ENCODE measurements at places on chromosomes 6 and 20.

- DNase-seq, result peak; percentile 67
These were observed 979 bp upstream of the SOD2 start for GRCh38 chr6:159693894-159694545.

DNA sequence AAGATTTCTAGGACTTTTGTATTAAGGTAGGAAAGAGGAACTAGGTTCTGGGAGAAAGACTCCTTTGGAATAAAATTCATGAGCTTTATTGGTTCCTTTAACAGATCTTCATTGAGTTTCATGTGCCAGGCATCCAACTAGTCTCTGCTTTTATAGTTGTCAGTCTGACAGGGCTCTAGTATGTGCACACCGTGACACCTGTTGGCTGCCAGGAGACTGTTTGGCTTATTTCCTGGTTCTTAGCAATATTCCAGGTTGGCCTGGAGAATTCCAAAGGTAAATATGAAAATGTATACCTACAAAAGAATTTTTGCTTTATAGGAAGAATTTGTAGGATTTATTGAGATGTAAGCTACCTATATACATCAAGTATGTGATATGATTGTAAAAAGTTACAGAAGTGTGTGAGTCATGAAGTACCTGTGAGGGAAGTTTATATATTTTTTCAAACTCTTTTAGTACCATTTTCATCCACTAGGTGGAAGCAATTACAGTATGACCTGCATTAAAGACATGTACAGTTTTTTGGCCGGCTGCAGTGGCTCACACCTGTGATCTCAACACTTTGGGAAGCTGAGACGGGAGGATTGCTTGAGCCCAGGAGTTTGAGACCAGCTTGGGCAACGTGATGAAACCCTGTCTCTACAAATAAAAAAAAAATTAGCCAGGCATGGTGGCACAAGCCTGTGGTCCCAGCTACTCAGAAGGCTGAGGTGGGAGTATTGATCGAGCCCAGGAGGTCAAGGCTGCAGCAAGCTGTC, 35.2 kb downstream of the NDUFAF5 start:
- DNase-seq, result peak; percentile 75

- DNase-seq, result no peak
These were observed 16.0 kb downstream of the SMPDL3A start for GRCh38 chr6:122804962-122805485.

DNA sequence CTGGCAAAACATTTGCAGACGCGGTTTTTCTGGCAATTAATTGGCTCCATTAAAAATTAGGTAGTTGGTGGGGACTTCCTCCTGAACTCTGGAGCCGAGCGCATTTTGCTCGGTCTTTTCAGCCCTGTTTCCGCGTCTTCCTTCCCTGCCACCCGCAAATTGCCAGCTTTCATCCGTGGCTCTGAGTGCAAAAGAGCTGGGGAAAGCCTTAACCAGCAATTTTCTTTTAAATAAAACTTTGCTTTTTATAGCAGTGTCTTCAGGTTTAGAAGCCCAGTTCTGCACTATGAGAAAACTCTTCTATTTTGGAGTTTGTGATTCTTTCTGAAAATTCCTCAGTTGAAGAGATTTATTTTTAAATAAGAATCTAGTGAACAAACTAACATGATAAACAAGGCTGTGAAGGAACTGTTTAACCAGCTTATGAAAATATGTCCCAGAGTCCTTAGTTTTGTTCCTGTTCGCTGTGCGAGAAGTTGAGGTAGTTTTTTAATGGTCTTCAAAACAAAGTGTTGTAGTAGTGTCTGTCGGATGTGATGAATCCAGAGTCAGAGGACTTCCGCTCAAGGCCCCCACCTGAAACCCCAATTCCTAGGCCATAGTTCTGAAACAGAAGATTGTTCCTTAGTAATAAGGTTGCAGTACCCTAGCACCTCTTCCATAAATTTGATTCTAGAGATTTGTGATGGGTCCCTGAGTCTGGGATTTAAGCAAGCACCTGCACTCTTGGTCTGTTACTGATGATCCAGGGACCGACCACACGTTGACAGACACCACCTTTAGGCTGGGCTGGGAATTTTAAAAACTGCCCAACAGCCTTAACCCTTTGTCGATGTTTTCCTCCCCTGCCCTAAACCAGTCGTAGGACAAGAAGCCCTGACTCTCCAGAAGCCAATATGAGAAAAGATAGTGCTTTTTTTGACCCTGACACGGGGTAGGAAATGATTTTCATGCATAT, 950 bp downstream of the KCTD20 start:
- peak; percentile 40 for DNase-seq

DNA sequence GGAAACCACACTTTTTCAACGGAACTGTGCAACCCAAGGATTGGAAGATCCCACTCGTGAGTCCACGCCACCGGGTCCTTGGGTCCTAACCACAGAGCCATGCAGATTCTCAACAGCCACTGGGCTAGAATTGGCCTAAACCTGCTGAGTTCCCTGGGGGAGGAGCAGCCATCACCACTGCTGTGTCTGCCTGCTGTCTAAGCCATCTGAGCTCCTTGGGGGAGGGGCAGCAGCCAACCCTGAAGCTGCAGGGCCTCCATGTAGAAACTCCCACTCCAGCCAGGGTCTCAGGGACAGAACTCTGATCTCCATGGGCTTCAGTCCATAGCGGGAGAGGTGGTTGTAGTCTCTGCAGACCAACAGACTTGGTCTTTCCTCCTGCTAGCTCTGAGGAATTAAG, 154.6 kb upstream of the VGLL2 start:
- no peak for DNase-seq

GRCh38 chr6:149964308-149965193, 808 bp downstream of the ULBP1 start:
- no peak for DNase-seq

DNA sequence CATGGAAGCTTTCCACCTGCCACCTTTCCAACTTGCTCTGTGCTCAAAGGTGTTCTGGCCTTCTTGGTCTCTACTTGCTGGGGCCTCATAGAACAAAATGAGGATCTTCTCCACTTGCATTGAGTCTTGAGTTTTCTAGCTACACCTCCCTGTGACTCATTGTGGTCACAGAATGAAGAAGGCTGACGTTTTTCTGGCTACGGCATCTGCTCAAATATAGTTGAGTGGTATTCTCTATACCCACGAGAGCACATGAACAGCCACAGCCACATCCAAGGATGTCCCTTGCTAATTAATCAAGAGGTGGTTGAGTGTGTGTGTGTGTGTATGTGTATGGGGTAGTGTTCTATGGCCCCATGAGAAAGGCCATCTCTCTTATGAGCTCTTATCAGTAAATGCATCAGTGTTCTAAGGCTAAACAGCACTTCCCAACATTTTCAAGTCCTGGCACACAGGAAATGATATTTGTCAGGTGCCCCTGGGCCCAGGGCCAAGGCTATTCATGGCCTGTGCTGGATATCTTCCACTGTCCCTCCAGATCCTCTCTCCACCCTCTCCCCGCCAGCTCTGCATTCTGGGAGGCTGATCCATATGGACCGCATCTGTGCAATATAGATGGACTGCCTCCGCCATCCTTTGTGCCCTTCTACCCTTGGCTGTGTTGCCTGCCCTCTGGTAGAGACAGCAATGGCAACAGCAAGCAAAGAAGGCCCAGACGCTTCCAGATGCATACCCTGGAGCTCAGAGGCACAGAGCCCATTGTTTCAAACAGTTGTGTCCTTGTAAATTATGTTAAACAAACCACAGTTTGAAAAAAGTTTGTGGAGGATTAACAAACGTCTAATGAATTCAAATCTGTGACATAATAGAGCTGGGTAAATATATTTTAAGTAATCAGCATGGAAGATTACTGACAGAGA, 150.2 kb downstream of the LRFN2 start:
- DNase-seq, result no peak

GRCh38 chr20:10209091-10209490, 9.5 kb upstream of the SNAP25 start:
- DNase-seq, result no peak

- no peak for DNase-seq
These were observed 290.0 kb upstream of the JAG1 start for GRCh38 chr20:10963717-10964266.

DNA sequence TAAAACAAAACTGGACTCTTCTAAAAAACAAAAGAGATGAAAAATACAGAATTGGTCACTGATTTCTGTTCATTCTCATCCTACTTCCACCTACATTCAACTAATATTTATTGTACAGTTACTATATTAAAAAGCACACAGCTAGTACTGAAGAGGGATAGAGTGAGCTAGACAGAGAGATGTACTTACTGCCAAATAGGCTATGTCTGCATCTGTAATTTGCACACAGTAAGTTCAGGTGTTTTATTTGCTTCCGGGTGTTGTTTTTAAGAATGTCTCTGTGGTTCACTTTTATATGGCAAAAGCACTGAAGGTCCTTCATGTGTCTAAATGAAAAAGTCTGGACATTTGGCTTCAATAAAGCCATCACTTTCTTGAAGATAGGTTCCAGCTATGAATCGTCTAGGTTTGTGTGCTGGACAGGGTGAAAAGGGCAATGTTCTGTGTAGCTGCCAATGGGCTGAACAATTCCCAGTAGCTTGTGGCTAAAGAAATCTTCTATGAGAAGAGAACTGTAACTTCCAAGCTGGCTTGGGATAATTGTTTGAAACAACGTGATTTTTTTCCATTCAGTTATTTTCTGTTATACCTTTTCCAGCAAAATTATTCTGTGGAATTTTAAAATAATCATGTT, 47.3 kb downstream of the EPB41L2 start:
- DNase-seq, result no peak

DNA sequence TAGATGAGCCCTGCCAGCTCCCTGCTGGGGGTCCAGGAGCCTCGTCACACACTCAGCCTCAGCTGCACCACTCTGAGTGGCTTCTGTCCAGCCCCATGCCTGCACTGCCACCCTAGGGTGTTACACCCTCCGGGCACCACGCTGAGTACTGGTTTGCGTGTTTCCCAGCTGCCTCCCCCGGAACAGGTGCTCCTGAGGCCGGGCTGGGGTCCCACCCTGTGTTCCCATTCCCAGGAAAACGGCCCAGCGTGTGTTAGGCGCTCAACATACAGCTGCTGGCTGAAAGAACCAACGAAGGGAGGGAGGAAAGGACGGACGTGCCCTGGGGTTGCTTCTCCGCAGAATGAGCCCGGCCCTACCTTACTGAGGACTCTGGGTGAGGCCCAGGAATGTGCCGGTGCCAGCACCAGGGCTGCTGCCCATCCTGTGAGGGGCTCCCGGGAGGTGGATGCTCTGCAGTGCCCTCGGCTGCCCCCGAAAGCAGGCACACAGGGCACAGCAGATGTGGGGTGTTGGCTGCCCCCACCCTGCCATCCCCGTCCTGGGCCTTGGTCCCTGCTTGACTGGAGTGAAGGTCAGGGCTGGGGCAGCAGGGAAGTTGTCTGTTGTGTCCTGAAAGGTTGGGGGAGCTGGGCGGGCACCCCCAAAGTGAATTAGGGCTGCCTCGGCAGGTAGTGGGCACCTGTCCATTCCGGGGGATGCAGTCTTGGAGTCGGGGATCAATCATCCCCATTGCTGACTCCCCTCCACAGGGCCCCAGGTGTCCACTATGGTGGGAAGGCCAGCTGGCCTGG, 16.3 kb downstream of the LAMA5 start:
- no peak for DNase-seq

GRCh38 chr6:144176043-144176442, 25.7 kb downstream of the STX11 start:
- DNase-seq, result no peak

- peak; percentile 37 for DNase-seq
These were observed 101.4 kb downstream of the SLX4IP start for GRCh38 chr20:10536531-10536930.

DNA sequence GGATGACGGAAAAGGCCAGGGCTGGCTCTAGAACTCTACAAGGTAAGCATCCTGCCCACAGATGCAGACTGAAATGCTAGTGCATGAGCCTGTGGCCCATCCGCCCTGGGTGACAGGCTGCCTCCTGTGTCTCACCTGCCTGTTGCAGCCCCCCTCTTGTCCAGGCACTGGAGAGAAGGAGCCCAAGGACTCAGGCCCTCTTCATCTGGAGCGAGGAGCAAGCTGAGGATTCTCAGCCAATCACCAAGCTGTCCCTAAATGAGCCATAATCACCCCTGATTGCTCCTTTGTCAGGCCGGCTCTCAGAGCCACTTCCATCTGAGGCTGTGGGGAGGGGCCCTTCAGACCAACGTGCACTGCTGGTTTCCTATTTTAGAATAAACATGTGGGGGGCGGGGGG, 10.0 kb upstream of the SLC32A1 start:
- no peak for DNase-seq

- no peak for DNase-seq
These were observed 67.2 kb downstream of the PTPN1 start for GRCh38 chr20:50577175-50578018.

GRCh38 chr6:148021699-148022098, 320.9 kb upstream of the SASH1 start:
- DNase-seq, result no peak

DNA sequence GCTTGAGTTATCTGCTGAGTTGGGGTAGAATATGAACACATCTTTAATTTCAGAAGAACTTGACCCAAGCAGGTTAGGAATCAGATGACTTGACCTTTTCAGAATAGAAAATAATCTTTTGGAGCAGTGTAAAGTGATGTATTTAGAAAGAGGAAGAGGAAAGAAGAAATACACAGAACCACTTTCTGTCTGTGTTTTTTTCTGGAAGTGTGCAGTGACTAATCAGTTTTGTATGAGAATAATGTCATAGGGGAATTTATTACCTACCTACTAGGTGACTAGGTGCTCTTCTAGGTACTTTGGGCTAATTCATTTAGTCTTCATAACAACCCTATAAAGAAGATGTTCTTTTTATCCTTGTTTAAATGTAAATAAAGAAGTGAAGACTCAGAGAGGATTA, 3.0 kb downstream of the PPP1R14C start:
- peak; percentile 70 for DNase-seq

DNA sequence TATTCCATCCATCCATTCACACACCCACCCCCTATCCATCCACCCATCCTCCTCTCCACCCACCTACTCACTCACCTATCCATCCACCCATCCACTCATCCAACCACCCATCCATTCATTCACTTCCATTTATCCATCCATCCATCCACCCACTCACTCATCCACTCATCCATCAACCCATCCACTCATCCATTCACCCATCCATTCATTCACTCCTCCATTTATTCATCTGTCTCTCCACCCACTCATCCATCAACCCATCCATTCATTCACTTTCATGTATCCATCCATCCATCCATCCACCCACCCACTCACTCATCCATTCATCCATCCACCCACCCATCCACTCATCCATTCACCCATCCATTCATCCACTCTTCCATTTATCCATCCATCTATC, 84.1 kb downstream of the SRC start:
- DNase-seq, result no peak

GRCh38 chr6:117487821-117488220, 5.3 kb downstream of the DCBLD1 start:
- DNase-seq, result no peak
